ENCODE measurements at places on chromosomes 7 and 10.
A peak's percentile ranks its signal among the peaks of the same experiment; 100 is the strongest.

GRCh38 chr10:114821915-114822443, 399 bp downstream of the FHIP2A start:
- peak; percentile 49 for DNase-seq

DNA sequence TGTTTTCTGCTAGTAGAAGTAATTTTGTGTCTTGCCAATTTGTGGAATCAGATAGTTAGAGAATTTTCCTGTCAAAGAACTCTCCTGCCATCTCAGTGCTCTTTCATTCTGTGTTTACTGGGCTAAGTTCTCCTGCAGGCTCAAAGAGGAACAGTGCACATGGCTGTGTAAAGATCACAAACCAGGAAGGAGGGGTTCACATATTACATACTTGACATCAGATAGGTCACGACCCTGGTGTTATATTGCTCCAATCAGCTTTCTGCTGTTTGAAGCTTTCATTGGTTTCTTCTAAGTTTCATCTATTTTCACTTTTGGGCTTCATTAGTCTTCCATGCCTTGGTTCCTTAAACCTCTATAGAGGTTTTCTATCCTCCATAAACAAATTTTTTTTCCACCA, 13.5 kb upstream of the ELMO1 start:
- DNase-seq: no peak

DNA sequence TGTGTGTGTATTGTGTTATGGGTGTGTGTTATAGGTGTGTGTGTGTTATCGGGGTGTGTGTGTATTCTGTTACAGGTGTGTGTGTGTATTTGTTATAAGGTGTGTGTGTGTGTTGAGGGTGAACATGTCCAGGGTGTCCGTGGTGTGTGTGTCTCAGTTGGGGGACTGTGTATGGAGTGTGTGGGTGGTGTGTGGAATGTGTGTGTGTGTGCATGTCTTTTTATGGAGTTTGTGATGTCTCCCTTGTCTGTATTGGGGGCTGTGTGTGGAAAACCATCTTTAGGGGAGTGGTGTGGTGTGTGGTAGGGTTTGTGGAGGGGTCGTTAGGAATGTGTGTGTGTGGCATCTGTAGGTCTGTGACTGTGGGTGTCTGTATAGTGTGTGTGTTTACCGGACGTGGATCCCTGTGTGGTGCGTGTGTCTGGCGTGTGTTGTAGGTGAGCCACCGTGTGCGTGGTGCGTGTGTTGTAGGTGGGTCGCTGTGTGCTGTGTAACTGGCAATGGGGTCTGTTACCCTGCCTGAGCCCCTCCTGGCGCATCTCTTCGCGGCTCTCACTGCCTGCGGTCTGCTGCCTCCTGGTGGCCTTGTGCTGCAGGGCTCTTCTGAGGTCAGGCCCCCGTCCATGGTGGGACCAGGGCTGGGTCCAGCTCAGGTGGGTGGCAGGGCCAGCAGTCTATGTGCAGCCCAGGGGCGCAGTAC, 61.7 kb downstream of the PALD1 start:
- DNase-seq: no peak

GRCh38 chr10:35368485-35369048, 32.3 kb downstream of the CCNY start:
- no peak for DNase-seq

GRCh38 chr10:98110356-98110755, 24.1 kb upstream of the R3HCC1L start:
- no peak for DNase-seq

- DNase-seq: peak; percentile 76
Observed at GRCh38 chr7:32163896-32164295, 93.7 kb upstream of the PDE1C start.

DNA sequence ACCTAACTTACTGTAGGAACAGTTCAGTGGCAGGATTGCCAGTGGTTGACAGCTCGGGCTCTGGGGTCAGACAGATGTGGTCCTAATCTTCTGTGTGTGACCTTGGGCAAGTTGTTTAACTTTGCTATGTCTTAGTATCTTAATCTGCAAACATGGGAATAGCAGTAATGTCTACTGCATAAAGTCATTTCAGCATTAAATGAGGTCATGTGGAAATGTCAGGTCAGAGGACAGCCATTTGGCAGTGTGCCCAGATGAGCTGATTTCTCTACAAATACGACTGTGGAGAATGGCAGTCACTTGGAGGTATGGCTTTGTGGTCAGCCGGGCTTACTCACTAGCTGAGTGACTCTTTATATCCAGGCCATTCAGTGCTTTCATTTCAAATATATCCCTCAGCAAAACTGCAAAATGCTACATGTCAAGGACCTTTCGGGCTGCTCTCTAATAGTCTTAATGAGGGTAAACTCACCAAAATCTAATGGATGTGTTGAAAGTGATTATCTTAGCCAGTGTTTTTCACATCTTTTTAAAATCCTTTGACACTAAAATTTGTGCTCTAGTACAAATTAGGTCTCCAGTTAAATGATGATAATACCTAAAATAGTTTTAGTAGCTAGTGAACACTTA, 171.4 kb downstream of the ST7 start:
- DNase-seq: peak; percentile 91

GRCh38 chr7:102252366-102252982, 34.2 kb upstream of the SH2B2 start:
- DNase-seq: no peak

DNA sequence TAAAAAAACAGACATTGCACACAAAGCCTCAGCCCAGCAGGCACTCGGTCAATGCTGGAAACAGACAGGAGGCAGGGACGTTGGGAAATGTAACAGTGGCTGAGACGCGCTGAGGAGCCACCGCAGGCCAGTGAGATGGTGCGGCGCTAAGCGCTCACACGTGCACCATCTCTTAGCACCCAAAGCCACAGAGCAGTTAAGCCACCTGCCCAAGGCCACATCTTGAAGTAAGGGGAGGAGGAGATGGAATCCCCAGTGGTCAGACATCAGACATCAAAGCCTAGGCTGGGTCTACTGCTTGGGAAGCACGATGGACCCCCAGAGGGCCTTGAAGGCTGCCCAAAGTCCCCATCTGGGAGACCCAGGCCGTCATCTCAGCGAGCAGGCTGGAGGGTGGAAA, 15.6 kb downstream of the LAT2 start:
- no peak for DNase-seq

- no peak for DNase-seq
Observed at GRCh38 chr7:141389140-141389796, 161.9 kb upstream of the AGK start.

DNA sequence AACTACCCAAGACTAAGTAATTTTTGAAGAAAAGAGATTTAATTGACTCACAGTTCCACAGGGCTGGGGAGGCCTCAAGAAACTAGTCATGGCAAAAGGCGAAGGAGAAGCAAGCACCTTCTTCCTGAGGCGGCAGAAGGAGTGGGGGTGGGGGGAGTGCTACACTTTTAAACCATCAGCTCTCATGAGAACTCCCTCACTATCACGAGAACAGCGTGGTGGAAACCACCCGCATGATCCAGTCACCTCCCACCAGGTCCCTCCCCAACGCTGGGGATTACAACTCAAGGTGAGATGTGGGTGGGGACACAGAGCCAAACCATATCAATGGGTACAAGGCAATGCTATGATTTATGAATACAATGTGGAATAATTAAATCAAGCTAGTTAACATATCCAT, 241.9 kb downstream of the PTPRN2 start:
- DNase-seq: no peak

DNA sequence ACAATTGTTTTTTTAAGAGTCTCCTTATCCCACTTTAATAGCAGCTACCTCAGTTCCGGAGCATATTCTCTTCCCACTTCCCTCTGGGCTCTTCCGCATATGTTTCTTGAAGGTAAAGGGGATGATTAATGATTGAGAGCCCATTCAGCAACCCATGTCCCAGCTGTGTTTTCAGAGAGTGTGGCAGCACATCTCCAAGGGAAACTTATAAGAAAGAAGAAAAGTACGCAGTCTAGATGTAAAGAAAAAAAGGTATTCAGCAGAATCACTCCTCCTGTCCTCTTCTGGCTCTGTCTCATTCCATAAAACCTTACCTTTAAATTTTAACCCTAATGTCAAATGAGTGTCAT, 9.7 kb upstream of the ANKRD7 start:
- no peak for DNase-seq

GRCh38 chr10:131944976-131945695, 36.6 kb downstream of the BNIP3 start:
- DNase-seq: no peak

GRCh38 chr7:24701261-24702235, 55.7 kb downstream of the GSDME start:
- peak; percentile 91 for DNase-seq

GRCh38 chr7:84194484-84195271, at the start of gene SEMA3A:
TSS of gene SEMA3A (minus strand) at chr7:84194789. CDS start at chr7:84194586, 203 bp downstream.
- peak; percentile 79 for DNase-seq

All from AG10803 (cell line).